Natural killer cell treated with Interleukin-12 subunit alpha and Interleukin-12 subunit beta and Interleukin-15 and Interleukin-18, amount 100 ng/mL, for 72 hours (primary cell): ENCODE measurements at places on chromosomes 5 and 9. TPM values are rescaled to one million over a fixed set of nuclear protein-coding genes. Genes with fewer than 3 reads are reported as not detected.

The CCL21 gene
- not detected for total RNA-seq

The LECT2 gene
- total RNA-seq: not detected

DNA sequence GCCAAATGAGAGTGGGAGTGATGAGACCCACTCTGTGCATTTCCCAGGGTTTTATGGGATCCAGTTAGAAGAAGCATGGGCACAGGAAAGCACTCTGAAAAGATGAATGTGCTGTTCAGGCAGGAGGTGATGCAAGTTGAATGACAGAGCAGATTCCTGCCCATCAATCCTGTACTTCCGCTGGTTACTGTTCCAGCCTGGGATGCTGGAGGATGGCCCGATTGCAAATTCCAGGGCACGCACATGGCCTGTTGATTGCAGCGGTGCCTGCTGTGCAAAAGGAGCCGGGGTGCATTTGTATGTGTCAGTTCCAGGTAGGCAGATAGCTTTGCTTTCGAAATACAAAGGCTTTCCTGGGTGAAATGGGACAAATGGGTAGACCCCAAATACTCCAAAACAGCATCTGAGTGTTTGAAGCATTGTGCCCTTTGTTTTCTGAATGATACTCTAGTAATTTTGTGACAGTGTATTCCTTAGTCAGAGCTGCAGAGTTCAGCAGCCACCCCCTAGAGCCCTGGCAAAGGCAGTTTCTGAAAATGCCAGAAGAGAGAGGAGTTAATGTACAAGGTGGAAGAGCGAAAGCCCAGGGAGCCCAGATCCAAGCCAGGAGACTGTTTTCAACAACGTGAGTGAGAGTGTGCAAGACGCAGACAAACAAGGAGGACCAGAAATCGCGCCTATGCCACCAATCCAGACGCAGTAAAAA lies 454.2 kb upstream of the CLINT1 start:
- DNase-seq: no peak
- no peaks in the 10 kb centered on the region for H3K4me1 ChIP-seq
- no peak overlapping the region for H3K27ac ChIP-seq
- H3K27me3 ChIP-seq: peaks cover 2% of the 10 kb centered on the region
- H3K4me3 ChIP-seq: no peak overlapping the region
- H3K36me3 ChIP-seq: no peaks in the 10 kb centered on the region

The COL23A1 gene
- total RNA-seq: 0.17 TPM

GRCh38 chr9:36762958-36763357 lies 190.3 kb downstream of the MELK start:
- H3K4me1 ChIP-seq: peaks cover 2% of the 10 kb centered on the region
- DNase-seq: no peak
- H3K36me3 ChIP-seq: no peaks in the 10 kb centered on the region
- peaks cover 16% of the 10 kb centered on the region for H3K27me3 ChIP-seq

- H3K4me3 ChIP-seq: no peak overlapping the region
- no peak overlapping the region for H3K27ac ChIP-seq
- H3K36me3 ChIP-seq: no peaks in the 10 kb centered on the region
- DNase-seq: no peak
- H3K4me1 ChIP-seq: no peaks in the 10 kb centered on the region
Observed at GRCh38 chr9:101486693-101487442, 46.8 kb upstream of the RNF20 start.

DNA sequence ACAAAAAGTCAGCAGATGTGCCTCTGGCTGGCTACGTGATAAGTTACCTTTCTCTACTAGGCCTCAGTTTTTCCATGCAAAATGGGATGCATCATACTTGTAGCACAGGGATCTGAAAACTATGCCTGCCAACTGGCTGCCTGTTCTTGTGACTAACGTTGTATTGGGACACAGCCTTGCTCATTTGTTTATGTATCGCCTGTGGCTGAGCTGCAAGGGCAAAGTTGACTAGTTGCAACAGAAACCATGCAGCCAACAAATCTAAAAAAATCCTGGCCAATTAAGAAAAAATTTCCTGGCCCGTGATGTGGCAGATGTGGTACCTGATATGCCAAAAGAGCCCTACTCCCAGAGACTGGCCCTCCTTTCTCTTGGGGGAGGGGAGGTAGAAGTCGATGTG lies 131.3 kb downstream of the SEC61B start:
- no peaks in the 10 kb centered on the region for H3K4me1 ChIP-seq
- H3K4me3 ChIP-seq: no peak overlapping the region
- no peak for DNase-seq
- no peak overlapping the region for H3K27ac ChIP-seq

GRCh38 chr9:86946201-86947145 lies 833 bp downstream of the GAS1 start:
- H3K27me3 ChIP-seq: peaks cover 24% of the 10 kb centered on the region
- H3K36me3 ChIP-seq: no peaks in the 10 kb centered on the region

DNA sequence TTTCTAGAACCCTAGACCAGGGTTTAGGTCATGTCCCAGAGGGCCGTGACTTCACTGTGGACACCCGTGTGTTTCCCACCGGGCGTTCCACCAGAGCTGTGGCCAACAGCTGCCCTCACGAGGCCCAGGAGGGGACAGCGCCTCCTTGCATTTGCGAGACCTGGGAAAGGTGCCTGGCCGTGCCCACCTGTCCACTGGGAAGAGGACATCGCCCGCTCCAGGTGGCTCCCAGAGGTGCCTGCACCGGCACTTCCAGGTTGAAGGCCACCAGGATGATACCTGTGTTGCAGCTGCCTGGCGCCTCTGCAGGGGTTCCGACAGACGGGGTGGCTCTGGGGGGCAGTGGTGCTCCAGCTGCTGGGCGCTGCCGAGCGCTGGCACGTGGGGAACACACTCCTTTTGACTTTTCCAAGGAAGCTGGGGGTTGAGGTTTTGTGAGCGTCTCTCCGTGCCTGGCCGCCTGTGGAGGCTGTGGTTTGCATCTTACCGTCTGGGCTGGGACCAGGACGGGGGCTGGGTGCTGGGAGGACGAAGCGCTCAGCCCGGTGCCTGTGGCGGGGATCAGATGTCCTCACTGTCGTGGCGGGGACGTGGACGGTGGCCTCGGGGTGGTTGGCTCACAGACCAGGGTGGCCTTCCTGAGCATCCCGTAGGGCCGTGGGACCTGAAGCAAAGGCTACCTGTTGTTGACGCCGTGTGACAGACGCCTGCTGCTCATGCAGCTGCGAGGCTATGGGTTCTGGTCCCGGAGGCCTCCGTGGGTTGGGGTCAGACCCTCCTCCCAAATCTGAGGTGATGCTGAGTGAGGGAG lies 19.2 kb downstream of the NKD2 start:
- no peak overlapping the region for H3K27ac ChIP-seq
- H3K4me3 ChIP-seq: no peak overlapping the region
- H3K4me1 ChIP-seq: no peaks in the 10 kb centered on the region
- no peaks in the 10 kb centered on the region for H3K36me3 ChIP-seq
- H3K27me3 ChIP-seq: no peaks in the 10 kb centered on the region

- H3K27ac ChIP-seq: peak overlapping the region; percentile 55
- H3K4me1 ChIP-seq: peaks cover 73% of the 10 kb centered on the region
- H3K4me3 ChIP-seq: no peak overlapping the region
Observed at GRCh38 chr9:33147416-33148169, 19.5 kb downstream of the B4GALT1 start.

The DUSP1 gene
- 12.4 TPM for total RNA-seq

The TMEM8B gene
- 1.8 TPM for total RNA-seq

The PPIC gene
- total RNA-seq: not detected

DNA sequence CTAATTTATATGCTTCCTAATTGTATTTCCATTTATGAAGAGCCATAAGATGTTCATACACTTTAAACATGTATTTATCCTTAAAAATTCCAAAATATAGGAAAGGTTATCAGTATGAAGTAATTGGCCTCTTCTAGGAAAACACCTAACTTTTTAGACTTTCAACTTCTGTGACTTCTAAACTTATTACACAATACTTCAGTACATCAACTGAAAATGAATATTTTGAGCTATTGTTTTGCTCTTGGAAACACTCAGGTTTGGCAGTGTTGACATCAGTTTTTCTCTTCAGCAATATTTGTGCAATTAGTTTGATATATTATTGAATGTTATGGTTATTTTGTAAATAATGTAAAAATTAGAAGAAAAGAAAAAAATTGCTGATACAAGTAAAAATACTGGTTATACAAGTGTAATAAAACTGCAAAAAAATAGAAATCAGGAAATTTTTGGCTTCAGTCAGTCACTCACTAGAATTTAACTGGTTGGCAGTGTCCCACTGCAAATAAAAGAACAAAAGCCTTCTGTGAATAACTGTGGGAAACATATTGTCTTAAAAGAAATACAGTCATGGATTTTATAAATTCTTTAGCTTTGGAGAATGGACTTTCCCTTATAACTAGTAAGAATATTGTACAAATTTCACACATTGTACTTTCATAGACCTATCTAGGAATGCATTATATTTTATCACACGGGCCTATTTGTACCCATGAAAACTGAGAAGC lies 635.9 kb downstream of the TLE1 start:
- H3K36me3 ChIP-seq: no peaks in the 10 kb centered on the region
- H3K27me3 ChIP-seq: no peaks in the 10 kb centered on the region
- H3K4me1 ChIP-seq: no peaks in the 10 kb centered on the region
- H3K4me3 ChIP-seq: no peak overlapping the region
- no peak overlapping the region for H3K27ac ChIP-seq

The CCDC192 gene
- total RNA-seq: not detected

DNA sequence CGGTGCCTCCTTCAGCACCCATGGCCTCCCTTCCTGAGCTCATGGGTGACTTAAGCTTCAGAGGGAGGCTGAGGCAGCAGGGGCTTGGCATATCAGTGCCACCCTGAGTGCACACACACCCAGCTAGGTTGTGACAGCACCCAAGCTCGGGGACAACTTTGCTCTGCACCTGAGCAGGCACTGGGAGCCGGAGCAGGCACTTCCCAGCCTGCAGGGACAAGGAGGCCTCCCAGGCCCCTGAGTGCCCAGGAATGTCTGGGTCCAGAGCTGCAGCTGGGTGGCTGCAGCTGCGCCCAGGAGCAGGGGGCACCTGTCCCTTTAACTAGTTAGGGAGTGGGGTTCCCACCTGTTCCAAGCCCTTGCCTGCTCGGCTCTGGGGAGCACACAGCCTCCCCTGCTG lies 48.7 kb upstream of the CDH12 start:
- H3K4me1 ChIP-seq: no peaks in the 10 kb centered on the region
- no peaks in the 10 kb centered on the region for H3K36me3 ChIP-seq
- H3K27ac ChIP-seq: no peak overlapping the region
- no peak overlapping the region for H3K4me3 ChIP-seq

- DNase-seq: no peak
- no peaks in the 10 kb centered on the region for H3K36me3 ChIP-seq
- peaks cover 9% of the 10 kb centered on the region for H3K4me1 ChIP-seq
- H3K27ac ChIP-seq: no peak overlapping the region
Observed at GRCh38 chr5:14449052-14449661, 132.4 kb upstream of the OTULINL start.

The MINAR2 gene
- total RNA-seq: not detected

DNA sequence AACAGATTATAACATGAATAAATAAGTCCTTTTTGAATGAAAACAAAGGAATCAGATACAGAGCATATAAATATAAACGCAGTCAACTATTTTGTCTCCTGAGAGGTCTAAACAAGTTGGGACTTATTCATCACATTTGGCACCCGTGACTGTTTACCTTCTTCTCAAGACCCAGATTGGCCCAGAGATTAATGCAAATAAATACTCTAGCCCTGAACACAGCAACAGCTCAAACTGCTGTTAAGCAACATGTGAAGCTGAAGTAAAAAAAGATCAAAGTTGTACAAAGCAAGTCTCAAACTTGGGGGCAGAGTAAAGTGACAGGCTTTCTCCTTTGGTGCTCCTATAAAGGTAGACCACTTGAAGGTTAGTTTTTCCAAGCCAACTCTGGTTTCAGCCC lies 95.0 kb upstream of the NR5A1 start:
- peaks cover 20% of the 10 kb centered on the region for H3K27me3 ChIP-seq
- no peak overlapping the region for H3K4me3 ChIP-seq
- no peaks in the 10 kb centered on the region for H3K4me1 ChIP-seq
- H3K36me3 ChIP-seq: no peaks in the 10 kb centered on the region

GRCh38 chr9:96619124-96619465 lies 548 bp downstream of the CDC14B start:
- no peak overlapping the region for H3K27ac ChIP-seq
- no peaks in the 10 kb centered on the region for H3K36me3 ChIP-seq
- peaks cover 5% of the 10 kb centered on the region for H3K4me1 ChIP-seq
- peaks cover 41% of the 10 kb centered on the region for H3K27me3 ChIP-seq
- H3K4me3 ChIP-seq: no peak overlapping the region
- no peak for DNase-seq

DNA sequence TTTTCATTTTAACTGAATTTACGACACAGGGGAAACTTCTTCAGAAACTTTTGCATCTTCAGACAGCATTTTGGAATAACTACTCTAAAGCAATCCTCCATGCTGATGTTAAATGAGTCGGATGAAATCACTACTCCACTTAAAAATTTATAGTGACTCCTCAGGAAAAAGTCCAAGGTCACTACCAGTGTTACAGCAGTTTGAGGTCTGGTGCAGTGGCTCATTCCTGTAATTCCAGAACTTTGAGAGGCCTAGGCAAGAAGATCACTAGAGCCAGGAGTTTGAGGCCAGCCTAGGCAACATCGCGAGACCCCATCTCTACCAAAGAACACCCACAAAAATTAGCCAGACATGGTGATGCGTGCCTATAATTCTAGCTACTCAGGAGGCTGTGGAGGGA lies 5.9 kb upstream of the GAS1 start:
- H3K36me3 ChIP-seq: peaks cover 14% of the 10 kb centered on the region
- H3K27ac ChIP-seq: no peak overlapping the region
- no peak for DNase-seq

The AFAP1L1 gene
- total RNA-seq: 0.33 TPM

The AKNA gene
- 469 TPM for total RNA-seq

The GFI1B gene
- total RNA-seq: 0.45 TPM

The KCNV2 gene
- total RNA-seq: not detected

- H3K36me3 ChIP-seq: no peaks in the 10 kb centered on the region
- H3K27me3 ChIP-seq: peaks cover 5% of the 10 kb centered on the region
- H3K4me1 ChIP-seq: no peaks in the 10 kb centered on the region
Observed at GRCh38 chr9:127330501-127330900, 65.9 kb downstream of the GARNL3 start.

The CSF1R gene
- total RNA-seq: not detected

- DNase-seq: no peak
- no peak overlapping the region for H3K4me3 ChIP-seq
- H3K27me3 ChIP-seq: peaks cover 4% of the 10 kb centered on the region
- no peaks in the 10 kb centered on the region for H3K4me1 ChIP-seq
Observed at GRCh38 chr9:108759399-108759798, 96.4 kb downstream of the ACTL7B start.
